DMS79 (cell line): ENCODE measurements at places on chromosomes 3 and 15.
A peak's percentile ranks its signal among the peaks of the same experiment; 100 is the strongest.

GRCh38 chr15:74960286-74960685 lies 3.7 kb upstream of the RPP25 start:
- DNase-seq, result no peak

GRCh38 chr3:2837239-2837638 lies 272.9 kb downstream of the IL5RA start:
- DNase-seq, result no peak

GRCh38 chr3:161104561-161105551 lies at the start of gene B3GALNT1:
B3GALNT1 (minus strand) TSS chr3:161105349; CDS start chr3:161086754, 18,595 bp downstream.
- peak; percentile 38 for DNase-seq

DNA sequence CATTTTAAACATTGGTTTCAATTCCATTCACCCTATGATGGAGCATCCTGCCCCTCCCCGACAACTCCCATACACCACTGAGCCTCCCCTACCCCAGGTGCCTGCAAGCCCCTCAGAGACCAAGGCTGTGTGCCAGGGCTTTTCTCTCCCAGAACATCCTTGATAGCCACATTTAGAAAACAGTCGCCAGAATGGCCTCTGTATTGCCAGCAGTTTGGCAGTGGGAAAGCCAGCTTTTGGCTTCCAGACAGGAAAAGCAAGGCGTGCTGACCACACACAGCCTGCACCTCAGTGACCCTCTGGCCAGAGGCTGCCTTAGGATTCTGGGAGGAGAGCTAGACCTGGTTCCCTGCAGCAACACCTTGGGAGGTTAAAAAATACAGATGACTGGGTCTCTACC lies 18.2 kb upstream of the HRH1 start:
- no peak for DNase-seq

DNA sequence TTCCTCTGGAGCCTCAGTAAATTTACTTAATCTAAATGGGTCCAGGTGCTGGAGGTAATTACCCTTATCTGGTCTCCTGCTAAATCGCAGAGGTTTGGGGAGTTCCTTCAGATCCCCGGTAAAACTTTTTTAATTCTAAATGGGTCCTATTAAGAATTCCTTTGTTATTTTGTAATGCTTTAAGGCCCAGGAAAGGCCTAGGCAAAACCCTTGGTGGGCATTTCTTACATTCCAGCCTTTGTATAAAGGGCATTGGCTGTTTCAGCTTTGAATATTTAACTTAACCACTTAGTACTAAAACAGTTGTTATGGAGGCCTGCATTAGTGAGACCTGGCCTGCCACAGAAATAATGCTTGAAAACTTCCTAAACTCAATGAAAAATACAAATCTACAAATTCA lies 14.9 kb upstream of the ZNF662 start:
- no peak for DNase-seq

- peak; percentile 4 for DNase-seq
Observed at GRCh38 chr3:48990636-48991469, 812 bp downstream of the P4HTM start.

DNA sequence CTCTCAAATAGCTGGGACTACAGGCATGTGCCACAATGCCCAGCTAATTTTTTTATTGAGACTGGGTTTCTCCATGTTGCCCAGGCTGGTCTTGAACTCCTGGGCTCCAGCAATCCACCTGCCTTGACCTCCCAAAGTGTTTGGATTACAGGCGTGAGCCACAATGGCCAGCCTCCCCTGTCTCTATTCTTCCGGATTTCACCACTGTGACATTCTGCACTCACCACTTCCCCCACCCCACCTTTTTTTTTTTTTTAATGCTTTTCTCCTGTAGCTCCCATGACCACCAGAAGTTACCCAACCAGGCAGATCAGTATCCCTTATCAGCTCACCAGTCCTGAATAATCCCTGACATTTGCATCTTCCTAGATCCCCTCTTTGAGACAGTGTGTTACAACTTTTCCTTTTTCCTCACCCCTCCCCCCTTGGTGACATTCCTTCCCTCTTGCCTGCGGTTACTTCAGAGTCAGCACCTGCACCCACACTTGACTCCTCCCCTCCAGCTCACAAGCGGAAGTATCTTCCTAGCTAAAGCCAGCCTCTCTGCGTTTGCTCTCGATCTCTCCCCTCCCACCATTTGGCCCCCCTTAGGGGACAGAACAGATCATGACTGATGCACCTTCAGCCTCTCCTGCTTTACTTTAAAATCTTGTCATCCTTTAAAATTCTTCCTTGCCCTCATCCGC lies 13.5 kb upstream of the ZNF592 start:
- peak; percentile 46 for DNase-seq

GRCh38 chr3:48069339-48069738 lies 53.1 kb upstream of the MAP4 start:
- no peak for DNase-seq

DNA sequence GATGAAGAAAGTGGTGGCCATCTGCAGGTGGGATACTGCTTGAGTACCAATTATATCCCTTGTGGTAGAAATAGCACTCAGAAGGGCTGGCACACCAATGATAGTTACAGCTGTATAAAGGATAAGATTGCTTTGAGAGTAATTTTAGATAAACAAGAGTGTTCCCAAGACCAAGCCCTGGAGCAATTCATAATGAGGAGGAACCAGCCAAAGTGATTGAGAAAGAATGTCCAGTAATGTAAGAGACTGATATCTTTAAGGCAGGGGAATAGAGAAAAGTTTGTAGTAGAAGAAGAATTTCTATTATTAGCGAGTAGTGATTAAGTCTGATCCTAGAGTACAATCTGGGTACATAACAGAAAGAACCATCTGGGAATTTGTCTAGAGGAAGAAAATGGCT lies 945.1 kb downstream of the OTOL1 start:
- no peak for DNase-seq

- no peak for DNase-seq
Observed at GRCh38 chr3:33278163-33278562, 921 bp downstream of the FBXL2 start.

DNA sequence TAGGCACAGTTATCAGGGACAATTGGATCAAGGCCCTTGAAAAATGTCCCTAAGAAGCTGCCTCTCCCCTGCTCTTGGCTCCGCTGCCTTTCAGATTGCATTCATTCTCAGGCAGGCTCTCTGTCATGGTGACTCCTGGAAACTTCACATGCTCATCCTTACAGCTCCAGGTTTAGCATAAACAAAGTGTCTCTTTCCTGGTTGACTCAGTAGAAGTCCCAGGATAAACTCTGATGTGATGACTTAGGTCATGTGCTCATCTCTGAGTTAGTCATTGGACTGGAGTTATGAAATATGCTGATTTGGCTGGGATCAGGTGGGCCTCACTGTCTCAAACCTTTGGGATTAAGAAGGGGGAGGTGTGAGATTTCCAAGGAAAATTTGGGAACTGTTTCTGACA lies 243.8 kb downstream of the ZNF621 start:
- DNase-seq, result no peak

GRCh38 chr3:142802891-142803290 lies 79.1 kb downstream of the TRPC1 start:
- no peak for DNase-seq
